IPS DF 6.9 (cell line): ENCODE measurements at places on chromosomes 5 and 9.

GRCh38 chr9:113356686-113357292 lies 7.4 kb downstream of the BSPRY start:
- DNase-seq, result no peak

- DNase-seq, result no peak
Measured at GRCh38 chr9:116269250-116269649, 115.7 kb downstream of the PAPPA start.

- peak; percentile 75 for DNase-seq
Measured at GRCh38 chr9:69672596-69673310, 582 bp upstream of the APBA1 start.

DNA sequence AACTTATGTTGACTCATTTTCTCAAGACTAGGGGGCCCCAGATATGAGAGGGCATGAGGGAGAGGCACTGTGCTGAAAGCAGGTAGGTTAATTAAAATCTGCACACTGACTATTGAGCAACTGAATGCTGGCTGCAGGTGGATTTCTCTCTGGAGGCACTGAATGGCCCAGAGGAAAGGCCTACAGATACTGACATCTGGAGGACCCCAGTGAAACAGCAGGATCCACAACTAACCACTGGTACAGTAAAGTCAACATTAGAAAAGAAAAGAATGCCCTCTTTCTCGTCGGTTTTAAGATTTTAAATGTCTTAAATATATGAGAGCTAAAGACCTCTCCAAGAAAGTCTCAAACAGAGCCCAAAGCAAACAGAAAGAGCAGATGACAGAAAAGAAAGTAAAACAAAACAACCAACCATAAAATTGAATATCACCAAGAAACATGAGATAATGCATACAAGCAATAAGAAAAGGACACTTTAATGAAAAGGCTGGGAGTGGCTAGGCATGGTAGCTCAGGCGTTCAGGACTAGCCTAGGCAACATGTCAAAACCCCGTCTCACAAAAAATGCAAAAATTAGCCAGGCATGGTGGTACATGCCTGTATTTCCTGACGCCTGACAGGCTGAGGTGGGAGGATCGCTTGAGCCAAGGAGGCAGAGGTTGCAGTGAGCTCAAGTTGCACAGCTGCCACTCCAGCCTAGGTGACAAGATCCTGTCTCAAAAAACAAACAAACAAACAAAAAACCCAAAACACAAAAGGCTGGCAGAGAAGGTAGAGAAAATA lies 43.3 kb downstream of the PUM3 start:
- no peak for DNase-seq

GRCh38 chr5:58231041-58231440 lies 228.8 kb downstream of the PLK2 start:
- no peak for DNase-seq

- no peak for DNase-seq
Measured at GRCh38 chr5:2256691-2257280, 374.1 kb upstream of the IRX4 start.

DNA sequence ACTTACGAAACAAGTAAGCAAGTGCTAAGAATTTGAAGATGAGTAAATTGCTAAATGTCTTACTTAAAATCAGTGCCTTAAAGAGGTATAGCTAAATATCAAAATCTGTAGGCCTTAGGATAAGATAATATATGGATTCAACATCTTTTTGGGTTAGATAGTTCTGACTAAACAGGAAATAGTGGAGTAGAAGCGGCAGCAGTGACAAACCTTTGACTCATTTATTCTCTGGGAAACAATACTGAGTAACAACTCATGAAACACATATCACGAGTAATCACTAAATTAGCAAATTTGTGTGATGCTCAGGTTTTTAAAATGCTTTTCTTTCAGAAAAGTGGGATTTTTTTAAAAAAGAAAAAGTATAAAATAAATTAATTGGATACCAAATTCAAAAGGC lies 762.1 kb upstream of the TYRP1 start:
- no peak for DNase-seq

- DNase-seq, result no peak
Measured at GRCh38 chr9:131804826-131805225, 65.0 kb upstream of the RAPGEF1 start.

- DNase-seq, result no peak
Measured at GRCh38 chr9:37156205-37156604, 35.8 kb downstream of the ZCCHC7 start.

DNA sequence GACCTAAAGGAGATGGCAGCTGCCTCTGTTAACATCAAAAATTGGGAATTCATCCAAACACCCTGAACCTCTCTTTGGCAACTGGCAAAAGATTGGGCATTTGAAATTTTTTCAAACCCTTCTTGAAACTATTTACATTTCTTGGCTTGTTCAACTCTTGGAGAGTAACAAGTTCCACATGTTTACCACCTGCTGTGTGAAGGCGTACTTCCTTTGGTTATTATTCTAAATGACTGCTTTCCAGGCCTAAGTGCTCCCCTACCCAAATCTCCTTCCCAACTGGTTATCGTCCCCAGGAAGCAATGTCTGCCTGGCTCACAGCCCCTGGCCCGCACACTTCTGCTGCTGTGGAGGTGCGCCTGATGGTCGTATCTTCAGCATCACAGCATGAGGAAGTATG lies 422.7 kb downstream of the DMAC1 start:
- DNase-seq, result no peak

- no peak for DNase-seq
Measured at GRCh38 chr9:107975426-107976010, 485.9 kb upstream of the KLF4 start.

GRCh38 chr5:42854795-42855194 lies 43.1 kb upstream of the SELENOP start:
- no peak for DNase-seq

GRCh38 chr5:85441156-85441555 lies 1056.5 kb upstream of the EDIL3 start:
- DNase-seq, result no peak

DNA sequence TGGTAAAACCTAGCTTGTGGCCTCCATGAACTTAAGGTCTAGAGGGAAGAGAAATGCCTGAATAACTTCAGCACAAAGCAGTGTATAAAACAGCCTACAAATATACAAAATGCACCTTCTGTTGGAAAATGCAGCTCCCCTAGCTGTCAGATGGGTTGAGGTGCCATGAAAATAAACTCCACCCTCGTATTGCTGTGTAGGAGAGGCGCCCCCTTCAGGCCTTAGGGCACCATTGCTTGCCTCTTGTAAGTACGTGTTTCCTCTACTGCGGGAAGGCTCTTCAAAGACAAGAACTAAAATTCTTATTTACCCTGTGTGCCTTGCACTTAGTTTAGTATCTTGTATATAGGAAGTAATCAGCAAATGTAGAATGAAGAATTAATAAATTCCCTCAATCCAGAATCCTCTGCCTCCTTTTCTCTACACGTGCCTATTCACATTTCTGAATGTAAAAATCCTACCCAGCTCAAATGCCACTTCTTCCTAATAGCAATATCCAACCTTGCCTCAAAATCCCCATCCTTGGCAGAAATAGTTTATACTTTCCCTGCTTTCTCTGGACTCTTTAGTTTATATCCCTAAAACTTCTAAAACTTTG lies 393.7 kb upstream of the PDE4D start:
- DNase-seq, result peak; percentile 55

DNA sequence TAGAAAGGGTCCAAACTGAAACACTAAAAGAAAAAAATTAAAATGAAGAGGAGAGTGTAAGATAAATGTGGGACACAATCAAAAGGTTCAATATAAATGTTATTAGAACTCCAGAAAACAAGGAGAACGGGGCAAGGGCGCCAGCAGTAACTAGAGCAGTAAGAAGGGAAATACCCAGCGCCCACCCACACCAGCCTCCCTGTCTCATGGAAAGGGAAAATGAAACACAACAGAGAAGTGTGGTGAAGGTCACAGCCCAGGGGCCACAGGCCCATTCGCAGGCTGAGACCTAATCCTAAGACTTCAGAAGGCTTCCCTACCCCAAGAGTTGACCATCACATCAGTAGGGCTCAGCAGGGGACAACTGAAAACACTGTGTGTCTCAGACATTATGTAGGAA lies 45.8 kb upstream of the CLK4 start:
- no peak for DNase-seq

DNA sequence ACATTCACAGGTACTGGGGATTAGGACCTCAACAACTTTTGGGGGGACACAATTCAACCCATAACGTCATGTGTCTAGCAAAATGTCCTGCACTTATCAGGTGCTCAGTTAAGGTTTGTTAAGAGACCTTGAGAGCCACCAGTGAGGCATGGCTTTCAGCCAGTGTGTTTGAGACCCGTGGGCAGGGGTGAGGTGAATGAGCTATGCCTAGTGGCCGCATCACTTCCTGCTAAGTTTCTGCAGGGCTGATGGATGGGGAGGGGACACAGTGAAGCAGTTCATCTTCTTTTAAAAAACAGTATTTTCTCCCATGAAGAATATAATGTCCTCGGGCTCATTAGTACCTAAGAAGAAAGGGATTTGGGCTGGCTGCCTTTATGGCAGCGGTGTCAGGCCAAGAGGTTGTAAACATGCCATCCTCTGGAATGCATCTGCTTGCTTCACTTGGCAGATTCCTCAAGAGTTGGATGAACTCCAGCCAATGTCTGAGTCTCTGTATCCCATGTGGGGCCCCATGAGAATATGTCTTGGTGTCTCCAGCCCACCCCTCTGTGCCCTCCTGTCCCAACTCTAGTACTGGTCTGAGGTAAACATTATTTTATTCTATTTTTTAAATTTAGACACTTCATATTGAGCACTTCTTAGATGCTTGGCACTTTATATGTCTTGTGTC lies 282.2 kb downstream of the CWC27 start:
- DNase-seq, result no peak

GRCh38 chr9:396396-396795 lies 181.7 kb downstream of the DOCK8 start:
- DNase-seq, result no peak

DNA sequence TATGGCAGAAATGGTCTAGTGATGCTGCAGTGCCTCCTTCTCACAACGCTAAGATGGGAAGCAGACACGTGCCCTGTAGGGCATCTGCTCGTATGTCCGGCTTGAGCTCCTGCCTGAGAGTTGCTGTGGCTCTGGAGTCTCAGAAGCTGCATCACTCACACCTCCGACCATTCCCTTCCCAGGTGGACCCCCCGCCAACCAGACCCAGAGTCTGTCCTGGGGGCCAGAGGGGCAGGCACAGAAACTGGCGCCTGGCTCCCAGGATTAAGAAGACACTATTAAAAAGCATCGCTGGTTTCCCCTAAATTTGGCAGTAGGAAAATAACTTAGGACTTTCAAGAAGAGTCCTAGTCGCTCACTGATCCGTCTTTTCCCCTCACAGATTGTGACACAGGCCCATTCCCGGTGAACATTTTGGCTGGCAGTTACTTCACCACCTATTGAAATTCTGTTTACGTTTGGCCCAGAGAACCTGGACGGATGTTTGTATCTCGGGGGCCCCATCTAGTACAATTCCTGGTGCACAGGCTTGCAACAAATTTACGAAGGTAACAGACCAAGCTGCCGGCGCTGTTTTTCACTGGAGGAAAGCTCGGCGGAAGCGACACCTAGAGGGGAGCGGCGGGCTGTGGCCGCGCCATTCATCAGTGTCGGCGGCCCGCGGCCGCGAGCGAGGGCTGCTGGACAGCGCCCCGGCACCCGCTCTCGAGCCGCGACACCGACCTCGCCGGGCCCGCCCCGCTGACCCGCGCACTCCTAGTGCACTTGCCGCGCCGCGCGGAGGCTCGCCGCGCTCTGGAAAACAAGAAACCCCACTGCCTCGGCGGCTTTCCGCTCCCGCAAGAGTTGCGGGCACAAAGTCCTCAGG lies 1.6 kb downstream of the FSTL4 start:
- no peak for DNase-seq

GRCh38 chr5:72372923-72373322 lies 52.8 kb downstream of the PTCD2 start:
- DNase-seq, result no peak

GRCh38 chr5:56003179-56003578 lies 8.4 kb upstream of the IL6ST start:
- DNase-seq, result no peak

DNA sequence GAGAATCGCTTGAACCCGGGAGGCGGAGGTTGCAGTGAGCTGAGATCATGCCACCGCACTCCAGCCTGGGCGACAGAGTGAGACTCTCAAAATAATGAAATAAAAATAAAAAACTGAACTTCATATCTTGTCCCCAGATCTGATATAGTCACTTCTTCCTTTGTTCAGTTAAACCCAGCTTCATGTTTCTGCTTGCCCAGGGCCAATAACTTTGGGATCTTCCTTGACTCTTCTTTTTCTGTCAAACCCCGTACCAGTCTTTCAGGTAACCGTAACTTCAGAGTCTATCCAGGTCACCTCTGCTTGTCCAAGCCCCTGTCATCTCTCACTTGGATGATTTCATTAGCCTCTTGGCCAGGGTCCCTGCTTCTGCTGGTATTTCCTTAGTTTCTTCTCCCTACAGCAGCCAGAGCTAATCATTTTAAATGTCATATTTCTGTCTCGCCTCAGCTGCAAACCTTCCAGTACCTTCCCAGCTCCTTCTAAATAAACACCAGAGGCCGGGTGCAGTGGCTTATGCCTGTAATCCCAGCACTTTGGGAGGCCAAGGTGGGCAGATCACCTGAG lies 19.7 kb upstream of the ABL1 start:
- no peak for DNase-seq

DNA sequence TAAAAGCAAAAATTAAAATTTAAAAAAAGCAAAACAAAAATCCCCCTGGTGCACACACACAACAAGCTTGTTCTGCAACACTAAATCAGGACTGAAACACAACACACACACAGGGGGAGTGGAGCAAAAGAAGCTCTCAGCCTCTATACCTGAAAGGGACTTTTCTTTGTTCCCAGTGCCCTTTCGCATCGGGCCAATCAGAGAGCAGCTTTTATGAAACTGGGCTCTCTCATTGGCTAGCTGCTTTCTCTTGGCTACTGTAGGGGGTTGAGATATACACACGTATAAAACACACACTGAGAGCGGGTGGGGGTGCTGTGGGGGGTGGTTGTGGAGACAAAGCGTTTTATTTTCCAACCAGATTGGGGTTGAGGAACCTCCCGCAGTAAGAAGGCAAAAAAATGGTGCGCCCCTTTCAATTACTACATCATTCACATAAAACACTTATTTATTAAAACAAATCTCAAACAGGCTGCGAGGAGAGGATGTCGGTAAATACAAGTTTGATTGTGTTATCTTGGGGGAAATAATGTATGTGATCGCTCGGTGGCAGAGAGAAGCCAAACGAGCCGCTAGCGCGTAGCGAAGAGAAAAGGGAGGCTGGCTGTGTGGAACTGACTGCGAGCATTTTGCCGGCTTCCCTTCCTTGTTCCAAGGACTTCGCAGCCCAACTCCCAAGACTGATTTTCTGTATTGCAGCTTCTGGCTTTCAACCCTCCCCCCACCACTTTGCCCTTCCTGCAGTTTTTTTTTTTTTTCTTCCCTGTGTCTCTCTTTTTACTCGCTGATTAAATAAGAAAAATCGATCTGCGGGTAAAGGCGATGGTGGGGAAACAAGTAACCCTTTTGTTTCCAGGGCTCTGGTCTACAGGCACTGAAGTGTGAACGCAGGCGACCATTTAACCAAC lies 2.5 kb upstream of the ZNF608 start:
- peak; percentile 89 for DNase-seq
